ENCODE measurements at places on chromosomes 7 and 10.

DNA sequence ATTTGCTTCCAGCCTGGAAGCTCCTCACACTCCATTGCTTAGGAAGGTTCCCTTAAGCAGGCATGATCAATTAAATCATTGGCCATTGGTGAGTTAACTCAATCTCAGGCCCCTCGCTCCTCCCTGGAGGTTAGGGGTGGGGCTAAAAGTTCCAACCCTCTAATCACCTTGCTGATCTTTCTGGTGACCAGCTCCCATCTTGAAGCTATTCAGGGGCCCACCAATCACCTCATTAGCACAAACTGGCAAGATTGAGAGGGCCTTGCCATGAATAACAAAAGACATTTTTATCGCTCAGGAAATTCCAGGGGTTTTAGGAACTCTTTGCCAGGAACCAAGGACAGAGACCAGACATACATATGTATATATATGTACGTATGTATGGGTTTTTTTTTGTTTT, 58.4 kb downstream of the AGK start:
- DNase-seq, result no peak

- no peak for DNase-seq
Measured at GRCh38 chr7:121237601-121238000, 91.2 kb upstream of the WNT16 start.

DNA sequence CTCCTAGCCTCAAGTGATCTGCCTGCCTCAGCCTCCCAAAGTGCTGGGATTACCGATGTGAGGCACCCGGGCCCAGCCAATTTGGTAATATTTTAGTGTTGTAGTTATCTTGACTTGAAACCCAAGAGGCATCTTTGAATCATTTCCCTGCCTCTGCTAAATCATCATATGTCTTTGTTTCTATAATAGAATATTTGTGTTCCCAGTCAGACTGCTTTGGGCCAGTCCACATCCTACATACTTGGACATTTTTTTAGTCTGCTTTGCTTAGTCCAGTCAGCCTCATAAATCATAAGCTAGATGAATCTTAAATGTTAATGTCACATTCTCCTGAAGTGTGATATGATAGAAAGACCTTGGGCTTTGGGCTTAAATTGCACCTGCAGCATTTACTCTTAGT, 5.9 kb downstream of the STAM start:
- DNase-seq, result no peak

- DNase-seq, result no peak
Measured at GRCh38 chr7:136039577-136040345, 62.6 kb upstream of the MTPN start.

GRCh38 chr7:19488056-19488455, 220.8 kb downstream of the POLR1F start:
- DNase-seq, result no peak

GRCh38 chr7:12249706-12250105, 38.6 kb downstream of the TMEM106B start:
- no peak for DNase-seq

GRCh38 chr7:13774976-13775375, 214.5 kb downstream of the ETV1 start:
- no peak for DNase-seq

All from T-helper 17 cell (primary cell).